Hematopoietic multipotent progenitor cell treated with erythropoietin and hydrocortisone succinate and interleukin-3 and kit ligand, for 17 days (in vitro differentiated cells): ENCODE measurements at places on chromosomes 16 and 17.

- DNase-seq, result peak; percentile 68
These were observed 22.5 kb upstream of the CMTR2 start for GRCh38 chr16:71311553-71312158.

GRCh38 chr16:19119564-19119963 is 5.8 kb downstream of the ITPRIPL2 start:
- no peak for DNase-seq

GRCh38 chr16:89482817-89483205 is 7.5 kb downstream of the ANKRD11 start:
- DNase-seq, result peak; percentile 3

GRCh38 chr17:2547176-2547575 is 35.5 kb upstream of the METTL16 start:
- no peak for DNase-seq

DNA sequence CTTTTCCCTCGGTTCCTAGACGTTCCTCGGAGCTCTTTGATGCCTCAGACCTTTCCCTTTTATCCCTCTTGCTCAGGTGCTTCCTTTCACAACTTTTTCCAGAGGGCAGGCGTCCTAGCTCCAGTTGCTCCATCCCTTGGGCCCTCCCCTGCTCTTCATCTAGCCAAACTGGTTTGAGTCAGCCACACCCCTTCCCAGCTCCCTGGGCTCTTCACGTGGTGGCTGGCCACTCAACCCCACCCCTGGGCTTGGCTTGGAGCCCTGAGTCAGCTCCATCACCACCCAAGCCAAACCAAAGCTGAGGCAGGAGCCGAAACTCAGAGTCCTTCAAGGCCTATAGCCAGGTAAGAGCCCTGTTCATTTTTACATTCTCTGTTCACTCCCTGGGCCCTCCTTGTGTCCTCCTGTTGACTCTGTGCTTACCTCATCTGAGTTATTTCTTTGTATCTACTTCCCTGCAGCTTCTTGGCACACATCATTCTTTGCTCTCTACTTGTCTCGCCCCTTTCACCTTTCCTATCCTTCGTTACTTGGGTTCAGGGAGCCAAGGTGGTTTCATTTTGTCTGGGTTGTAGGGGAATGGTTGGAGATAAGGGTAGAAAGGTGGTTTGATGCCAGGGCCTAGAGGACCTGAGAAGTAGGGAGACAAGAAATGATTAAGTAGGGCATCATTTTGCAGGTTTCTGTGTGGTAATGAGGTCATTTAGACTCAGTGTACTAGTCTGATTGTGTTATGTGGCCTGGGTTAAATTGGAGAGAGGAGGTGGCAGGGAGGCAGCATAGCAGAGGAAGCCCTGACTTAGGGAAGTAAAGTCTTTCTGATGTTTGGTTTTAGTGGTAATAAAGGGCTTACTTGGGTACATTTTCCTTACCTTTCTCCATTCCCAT is 7.6 kb upstream of the PHKG2 start:
- DNase-seq, result peak; percentile 86

- DNase-seq, result peak; percentile 21
These were observed 1.6 kb downstream of the MYO1C start for GRCh38 chr17:1490643-1491442.

DNA sequence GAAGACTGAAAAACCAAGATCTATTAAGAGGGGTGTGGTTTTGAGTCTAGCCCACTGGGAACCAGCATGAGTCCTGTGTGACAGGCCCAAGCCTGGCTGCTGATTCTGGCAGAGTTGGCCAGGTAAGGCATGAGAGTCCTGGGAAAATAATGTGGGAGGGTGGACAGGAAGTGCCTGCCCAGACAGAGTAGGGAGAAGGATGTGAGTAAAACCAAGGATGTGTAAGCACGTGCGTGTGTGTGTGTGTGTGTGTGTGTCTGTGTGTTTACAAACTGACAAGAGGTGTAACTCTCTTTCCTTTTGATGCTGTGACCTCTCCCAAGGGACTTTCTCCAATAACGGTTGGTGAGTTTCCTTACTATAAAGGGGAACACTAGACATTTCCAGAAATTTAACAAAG is 15.6 kb upstream of the TEX2 start:
- DNase-seq, result no peak

DNA sequence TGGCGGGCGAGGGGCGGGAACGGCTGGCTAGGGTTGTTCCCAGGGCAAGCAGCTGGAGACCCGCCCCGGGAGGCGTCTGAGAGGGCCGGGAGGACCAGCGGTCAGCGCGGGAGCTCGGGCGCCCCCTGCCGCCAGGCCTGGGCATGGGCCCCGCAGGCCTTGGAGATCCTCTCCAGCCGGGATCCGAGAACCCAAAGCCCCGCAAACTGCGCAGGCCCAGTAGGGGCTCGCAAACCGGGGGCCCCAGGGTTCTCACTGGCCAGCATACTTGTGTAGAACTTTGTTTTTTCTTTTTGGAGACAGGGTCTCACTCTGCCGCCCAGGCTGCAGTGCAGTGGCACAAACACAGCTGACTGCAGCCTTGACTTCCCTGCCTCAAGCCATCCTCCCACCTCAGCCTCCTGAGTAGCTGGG is 20.8 kb upstream of the ZNF423 start:
- DNase-seq, result peak; percentile 9

DNA sequence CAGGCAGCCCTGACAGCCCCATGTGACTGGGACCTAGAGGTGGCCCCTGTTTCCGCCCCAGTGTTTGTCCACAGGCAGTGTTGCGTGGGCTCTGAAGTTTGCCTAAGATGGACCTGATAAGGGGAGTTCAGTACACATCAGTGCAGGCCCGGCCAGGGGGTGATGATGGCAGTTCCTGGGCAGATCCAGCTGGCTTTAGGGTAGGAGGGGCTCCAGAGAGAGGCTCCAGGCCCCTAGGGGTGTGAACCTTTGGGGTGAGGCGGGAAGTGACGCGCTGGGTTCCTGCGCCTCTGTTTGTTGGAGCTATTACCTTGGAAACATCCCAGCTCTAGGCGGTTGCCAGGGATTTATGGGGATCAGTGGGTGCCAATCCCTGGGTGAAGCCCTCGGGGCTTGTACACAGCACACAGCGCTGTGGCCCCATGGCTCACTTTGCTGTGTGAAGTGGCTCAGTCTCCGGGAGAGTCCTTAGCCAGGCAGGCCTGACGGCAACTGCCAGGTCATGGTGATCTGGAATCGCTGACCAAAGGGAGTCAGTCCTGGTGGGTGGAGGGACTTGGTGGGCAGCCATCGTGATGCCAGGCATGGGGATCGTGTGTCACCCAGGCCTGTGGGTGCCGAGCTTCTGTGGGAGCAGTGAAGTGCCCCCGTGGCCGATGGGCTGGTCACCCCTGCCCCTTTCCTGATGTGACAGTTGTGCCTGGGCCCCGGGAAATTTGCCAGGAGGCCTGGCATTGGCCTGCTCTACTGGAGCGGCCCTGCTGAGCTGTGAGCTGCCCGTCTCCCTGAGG is 146.1 kb downstream of the SEC14L1 start:
- DNase-seq, result no peak

DNA sequence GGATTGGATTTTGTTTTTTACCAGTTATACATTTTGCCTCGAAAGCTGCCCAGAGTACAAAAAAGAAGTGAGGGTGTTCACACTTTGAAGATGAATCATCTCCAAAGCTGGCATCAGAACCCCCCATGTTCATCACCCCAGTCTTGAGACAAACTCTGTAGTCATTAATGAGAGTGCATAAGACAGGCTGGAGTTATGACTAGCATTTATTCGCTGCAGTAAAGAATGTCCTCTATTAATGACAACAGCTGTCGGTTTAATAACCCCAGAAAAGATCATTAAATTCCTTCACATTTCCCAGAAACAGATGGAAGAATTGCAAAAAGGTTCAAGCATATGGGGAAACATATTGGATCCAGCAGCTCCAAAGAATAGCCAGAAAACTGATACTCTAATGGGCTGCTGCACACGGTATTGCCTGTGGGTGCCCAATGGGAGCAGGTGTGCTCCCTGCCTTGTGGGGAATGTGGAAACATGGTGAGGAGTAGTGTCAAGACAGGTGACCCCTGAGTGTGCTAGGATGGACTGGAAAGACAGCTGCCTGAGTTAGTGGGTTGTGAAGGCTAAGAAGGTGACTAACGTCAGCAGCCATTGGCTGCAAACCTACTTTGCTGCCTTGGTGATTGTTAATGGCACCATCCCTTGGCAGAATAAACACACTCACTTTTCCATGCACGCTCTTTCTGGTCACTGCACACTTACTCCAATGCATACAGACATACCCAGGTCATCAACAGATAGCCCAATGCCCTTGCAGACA is 81.9 kb downstream of the AIPL1 start:
- DNase-seq, result no peak

GRCh38 chr17:13200671-13201070 is 182.8 kb upstream of the ELAC2 start:
- DNase-seq, result no peak

GRCh38 chr16:1525871-1526607 is 7.4 kb upstream of the TMEM204 start:
- no peak for DNase-seq

DNA sequence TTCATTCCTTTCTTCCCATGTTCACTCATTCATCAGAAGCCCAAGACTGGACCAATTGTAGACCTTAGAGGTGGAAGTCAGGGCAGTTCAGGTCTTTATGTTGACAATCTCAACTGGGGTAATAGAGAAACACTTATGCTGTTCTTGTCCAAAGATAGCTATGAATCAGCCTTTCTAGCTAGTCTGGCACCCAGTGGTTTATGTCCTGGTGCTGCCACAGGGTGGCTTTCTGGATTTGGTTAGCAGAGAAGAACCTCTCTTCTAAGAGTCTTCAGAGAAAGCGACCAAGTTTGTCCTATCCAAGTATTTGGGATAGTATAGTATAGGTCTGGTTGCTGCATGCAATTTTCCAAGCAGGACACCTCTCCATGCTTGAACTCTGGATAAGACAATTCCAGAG is 83.3 kb downstream of the NOG start:
- DNase-seq, result no peak

DNA sequence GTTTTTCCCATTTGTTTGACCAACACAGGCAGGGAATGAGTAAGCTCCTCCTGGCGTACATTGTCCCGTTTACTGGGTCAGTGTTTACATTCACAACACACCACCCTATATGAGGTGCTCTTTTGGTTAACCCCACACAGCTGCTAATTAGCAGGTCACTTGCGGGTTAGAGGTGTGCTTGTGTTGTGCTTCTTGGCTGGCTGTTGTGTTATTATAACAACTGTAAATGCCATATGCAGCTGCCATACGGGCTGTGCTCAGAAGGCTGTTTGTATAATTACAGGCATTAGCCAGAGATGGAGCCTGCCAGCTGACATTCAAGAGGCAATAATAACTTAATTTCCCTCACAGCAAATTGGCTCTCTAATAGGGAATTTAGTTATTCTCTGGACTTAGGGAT is 205.1 kb upstream of the ELAC2 start:
- no peak for DNase-seq
